Stimulated activated CD4-positive, alpha-beta T cell treated with anti-CD3 and anti-CD28 coated beads, Interleukin-1b, Interleukin-23, amount 100 ng/mL, for 24 hours (primary cell): ENCODE measurements at places on chromosomes 2 and 18.

DNA sequence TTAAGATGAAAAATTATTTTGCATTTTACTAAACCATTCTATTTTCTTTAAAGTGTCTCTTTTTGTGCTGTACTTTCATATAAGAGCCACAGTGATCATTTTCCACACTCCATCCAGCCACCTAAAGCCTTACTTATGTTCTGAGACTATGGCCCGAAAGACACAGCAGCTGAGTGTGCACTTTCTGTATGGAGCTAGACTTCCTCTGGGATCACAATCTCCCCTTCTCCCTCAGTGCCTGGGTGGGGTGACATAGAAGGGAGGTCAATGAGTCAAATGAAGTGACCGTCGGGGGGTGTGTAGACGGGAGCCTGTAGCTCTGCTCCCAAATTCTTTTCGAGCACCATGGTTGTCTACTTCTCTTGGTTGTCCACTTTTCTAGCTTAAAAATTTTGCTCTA, 97.8 kb upstream of the ARL4C start:
- DNase-seq = no peak

GRCh38 chr2:210199186-210199765, 26.0 kb downstream of the ACADL start:
- DNase-seq = no peak

DNA sequence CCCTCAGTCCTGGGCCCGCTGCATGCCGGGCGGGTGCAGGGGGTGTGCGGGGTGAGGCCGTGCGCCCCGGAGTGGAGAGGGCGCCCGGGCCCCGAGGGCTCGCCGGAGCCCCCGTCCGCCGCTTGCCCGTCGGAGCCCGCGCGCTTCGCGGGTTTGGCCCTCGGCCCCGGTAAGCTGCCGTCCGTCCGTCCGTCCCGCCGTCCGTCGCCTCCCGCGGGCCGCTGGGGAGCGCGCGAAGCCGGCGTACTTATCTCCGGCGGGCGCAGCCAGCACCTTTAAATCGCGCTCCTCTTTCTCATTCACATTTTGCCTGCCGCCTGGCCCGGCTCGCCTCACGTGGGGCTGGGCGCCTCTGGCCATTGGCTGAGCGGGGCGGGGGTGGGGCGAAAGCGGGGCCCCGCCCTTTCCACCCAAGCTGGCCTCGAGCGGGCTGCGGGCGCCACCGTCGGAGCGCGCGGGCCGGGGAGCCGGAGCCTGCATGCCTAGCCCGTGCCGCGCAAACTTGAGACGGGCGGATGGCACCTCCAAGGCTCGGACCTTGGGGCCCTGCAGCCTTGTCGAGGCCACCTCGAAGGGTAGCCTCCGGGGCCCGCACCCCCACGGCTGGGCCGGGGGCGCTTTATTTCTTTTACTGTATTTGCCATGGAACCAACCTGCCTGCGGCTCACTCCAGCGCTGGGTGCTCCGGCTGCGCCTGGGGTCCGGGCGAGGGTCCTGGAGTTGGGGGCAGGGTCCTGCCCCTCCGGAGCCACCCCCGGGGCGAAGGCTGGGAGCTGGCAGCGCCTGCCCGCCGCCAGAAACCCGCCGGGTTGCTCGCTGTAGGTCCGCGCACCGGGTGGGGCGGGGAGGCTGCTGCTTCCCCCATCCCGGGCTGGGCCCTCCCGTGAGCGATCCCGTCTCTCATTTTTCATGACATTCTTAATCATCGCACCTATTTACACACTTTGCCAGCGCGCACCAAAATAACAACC, at the start of gene GBX2:
Gene GBX2 (minus strand): TSS at position 277 of the 971 bp plus-strand sequence. CDS start 415 bp downstream, outside the sequence.
- no peak for DNase-seq

- DNase-seq = no peak
Observed at GRCh38 chr2:192124571-192124970, 70.2 kb downstream of the TMEFF2 start.

DNA sequence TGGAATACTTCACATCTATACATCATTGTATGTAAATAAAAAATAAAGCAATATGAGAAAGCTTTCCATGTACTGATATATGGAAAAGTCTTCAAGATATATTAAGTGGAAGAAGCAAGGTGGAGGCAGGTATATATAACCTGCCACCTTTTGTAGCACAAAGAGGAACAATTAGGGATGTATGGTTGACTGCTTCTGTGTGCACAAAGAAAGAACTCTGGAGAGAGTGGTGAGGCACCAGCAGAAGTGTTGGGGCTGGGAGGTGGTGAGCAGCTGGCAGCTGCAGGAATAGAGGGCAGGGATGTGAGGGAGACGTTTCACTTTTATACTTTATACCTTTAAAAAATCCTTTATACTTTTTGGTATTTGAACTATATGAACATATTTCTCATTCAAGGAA, 26.1 kb downstream of the KIF5C start:
- DNase-seq = no peak

GRCh38 chr2:222738809-222739208, 67.4 kb downstream of the MOGAT1 start:
- DNase-seq = no peak

GRCh38 chr2:39893616-39894015, 114.6 kb upstream of the THUMPD2 start:
- no peak for DNase-seq

- no peak for DNase-seq
Observed at GRCh38 chr2:196617430-196617829, 22.1 kb upstream of the CCDC150 start.

DNA sequence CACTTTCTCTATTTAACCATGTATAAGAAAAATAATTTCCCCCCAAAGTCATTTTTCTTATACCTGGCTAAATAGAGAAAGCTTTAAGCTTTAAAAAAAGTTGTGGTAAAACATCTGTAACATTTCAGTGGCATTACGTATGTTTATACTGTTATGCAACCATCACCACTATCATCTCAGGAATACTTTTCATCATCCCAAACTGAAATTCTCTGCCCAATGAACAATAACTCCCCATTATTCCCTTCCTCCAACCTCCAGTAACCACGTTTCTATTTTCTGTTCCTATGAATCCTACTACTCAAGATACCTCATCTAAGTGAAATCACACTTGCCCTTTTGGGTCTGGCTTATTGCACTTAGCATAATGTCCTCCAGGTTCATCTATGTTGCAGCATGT, 1.7 kb upstream of the SLC3A1 start:
- DNase-seq = no peak

- DNase-seq = no peak
Observed at GRCh38 chr2:109345653-109346480, 216.9 kb downstream of the SH3RF3 start.

- no peak for DNase-seq
Observed at GRCh38 chr18:27382567-27383216, 197.6 kb upstream of the CHST9 start.

DNA sequence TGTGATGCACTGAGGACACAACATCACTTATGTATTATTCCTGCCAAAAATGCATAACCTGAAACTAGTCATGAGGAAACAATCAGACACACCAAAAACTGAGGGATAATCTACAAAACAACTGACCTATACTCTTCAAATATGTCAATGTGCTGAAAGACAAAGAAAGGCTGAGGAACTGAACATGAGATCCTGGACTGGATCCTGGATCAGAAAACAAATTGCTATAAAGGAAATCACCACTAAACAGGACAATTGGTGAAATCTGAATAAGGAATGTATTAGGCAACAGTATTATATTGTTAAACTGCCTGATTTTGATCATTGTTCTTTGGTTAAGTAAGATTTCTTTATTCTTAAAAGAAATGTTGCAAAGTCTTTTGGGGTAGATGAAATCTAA, 28.8 kb downstream of the CUL3 start:
- no peak for DNase-seq

DNA sequence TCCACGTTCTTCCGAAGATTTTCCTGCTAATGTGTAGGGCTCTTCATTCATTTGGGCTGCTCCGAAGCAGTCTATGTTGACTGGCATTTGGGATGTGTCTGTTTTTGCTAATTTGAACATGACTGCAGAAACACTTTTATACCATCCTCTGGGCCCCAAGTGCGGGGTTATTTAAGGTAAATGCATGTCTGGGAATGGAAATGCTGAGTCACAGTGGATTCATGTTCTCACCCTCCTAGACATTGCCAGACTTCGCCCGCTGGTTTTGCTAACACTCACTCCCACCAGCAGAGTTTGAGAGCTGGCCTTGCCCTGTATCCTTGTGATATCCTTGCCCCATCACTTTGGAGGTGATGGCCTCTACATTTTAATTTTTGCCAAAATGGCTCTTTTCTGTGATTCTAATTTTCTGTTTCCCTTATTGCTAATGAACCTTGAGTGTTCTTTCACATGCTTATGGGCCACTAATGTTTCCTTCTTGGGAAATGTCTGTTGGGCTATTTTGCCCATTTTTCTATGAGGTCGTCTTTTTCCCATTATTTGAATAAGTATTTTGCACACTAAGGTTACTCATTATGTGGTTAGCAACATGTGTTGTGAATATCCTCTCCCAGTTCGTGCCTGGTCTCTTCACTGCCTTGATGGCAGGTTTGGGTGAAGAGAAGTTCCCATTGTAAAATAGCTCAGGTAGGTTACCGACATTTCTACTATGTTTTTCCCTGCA, 204.1 kb downstream of the GLI2 start:
- no peak for DNase-seq

DNA sequence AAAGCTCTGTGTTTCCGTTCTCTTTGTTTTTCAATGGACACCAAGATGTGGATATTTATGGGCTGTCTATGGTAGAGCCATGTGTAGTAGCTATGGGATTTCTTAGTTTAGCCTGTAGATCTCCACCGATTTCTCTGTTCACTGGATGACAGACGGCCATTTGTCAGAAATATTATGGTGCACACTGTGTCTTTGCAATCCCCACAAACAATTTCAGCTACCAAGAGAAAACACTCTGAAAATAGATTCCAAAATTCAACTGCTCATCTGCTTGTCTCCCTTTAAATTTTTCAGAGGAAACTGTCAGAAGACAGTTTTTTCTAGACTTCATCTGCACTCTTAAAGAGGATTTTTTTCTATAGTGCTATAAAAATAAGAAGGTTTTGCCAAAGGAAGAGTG, 166.8 kb downstream of the CD226 start:
- DNase-seq = no peak

GRCh38 chr18:47427923-47428637, 176.6 kb upstream of the SKOR2 start:
- DNase-seq = no peak

DNA sequence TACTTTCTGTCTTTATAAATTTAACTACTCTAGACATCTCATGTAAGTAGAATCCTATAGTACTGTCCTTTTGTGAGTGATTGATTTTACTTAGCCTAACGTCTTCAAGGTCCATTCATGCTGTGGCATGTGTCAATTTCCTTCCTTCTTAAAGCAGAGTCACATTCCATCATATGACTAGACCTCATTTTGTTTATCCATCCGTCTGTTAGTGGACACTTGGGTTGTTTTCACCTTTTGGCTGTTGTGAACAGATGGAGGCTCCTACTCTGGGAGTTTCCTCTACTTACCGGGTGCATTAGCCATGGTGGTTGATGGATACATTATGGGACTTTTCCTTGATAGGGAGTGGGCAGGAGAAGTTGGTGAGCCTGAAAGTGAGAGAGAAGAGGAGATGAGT, 6.4 kb upstream of the PDIA6 start:
- DNase-seq = no peak

DNA sequence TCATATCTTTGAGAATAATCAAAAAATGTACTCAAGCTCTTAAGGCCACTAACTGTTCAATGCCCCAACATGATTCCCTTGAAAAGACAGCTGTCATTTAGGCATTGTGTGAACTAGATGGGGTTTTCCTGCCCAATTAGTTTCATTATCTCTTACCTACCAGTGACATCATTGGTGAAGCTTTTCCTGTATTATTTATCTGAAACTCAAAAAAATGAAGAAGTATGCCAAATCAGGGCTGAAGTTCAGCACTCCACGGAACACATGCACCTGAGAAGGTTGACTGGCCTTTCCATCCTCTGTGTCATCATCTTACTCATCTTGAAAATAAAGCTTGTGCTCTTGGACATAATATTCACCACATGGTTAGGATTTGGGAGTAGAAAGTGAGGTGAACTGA, 126.4 kb downstream of the TXNL1 start:
- DNase-seq = no peak

DNA sequence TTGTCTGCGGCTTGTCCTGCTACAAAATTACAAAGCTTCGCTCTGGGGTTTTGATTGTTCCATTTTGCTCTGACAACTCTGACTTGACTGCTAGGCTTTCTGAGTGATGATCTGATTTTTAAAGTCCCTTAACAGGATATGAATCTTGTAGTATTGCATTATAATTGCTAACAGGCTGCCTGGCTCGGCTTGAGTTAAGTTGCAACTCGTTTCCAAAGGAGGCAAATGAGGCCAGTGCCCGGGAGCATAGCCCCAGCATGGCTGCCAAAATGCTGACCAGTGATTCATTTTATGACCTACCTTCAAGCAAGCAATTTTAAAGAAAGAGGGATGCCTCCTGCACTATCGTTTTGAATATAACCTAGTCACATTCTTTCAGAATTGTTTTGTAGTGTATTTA, 135.4 kb downstream of the COL6A3 start:
- DNase-seq = no peak

GRCh38 chr18:80109676-80110078, 615 bp downstream of the ADNP2 start:
- no peak for DNase-seq

- DNase-seq = no peak
Observed at GRCh38 chr2:166344286-166345113, 31.2 kb downstream of the SCN9A start.

DNA sequence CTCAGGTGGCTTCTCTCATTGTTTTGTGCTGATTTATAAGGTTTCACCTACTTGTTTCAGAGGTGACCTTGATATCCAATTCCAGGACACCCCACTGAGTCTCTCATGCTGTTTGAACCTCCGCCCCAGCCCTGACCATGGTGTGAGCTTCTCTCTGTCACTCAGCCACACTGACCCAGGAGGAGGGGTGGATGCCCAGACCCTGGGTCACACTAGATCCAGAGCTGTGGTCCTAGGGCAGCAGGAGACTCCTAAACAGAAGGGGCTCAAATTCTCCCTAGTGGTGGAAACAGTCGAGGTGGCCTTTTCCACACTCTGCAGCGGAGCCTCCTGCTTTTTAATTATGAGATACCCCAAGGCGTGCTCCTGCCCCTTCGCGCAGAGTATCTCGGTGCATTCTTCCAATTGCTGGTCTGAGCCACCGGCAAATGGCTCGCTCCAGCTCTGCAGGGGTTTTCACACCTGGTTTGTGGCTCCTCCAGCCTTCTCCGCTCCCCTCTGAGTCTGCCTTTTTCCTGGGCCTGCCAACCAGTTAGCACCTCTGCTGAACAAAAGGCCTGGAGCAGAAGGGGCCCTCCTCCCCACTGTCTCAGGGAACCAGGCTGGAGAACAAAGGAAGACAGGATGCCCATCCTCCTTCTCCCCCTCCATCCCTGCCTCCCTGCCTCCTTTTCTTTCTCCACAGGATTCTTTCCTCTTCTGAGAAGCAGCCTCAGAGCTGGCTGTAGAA, 147.3 kb upstream of the SPRED2 start:
- no peak for DNase-seq

GRCh38 chr2:28635191-28635611, 116.4 kb upstream of the PPP1CB start:
- no peak for DNase-seq

GRCh38 chr2:205292665-205293295, 389.5 kb upstream of the NRP2 start:
- no peak for DNase-seq

- no peak for DNase-seq
Observed at GRCh38 chr2:170222842-170223241, 44.9 kb downstream of the MYO3B start.

- no peak for DNase-seq
Observed at GRCh38 chr2:95380280-95380679, 22.2 kb upstream of the FAHD2A start.

GRCh38 chr2:230347659-230348305, 20.8 kb downstream of the SP140L start:
- DNase-seq = no peak
